ENCODE measurements at places on chromosomes 4 and X.
A peak's percentile ranks its signal among the peaks of the same experiment; 100 is the strongest.

- no peak for DNase-seq
Observed at GRCh38 chr4:55791666-55792065, 27.9 kb upstream of the EXOC1L start.

DNA sequence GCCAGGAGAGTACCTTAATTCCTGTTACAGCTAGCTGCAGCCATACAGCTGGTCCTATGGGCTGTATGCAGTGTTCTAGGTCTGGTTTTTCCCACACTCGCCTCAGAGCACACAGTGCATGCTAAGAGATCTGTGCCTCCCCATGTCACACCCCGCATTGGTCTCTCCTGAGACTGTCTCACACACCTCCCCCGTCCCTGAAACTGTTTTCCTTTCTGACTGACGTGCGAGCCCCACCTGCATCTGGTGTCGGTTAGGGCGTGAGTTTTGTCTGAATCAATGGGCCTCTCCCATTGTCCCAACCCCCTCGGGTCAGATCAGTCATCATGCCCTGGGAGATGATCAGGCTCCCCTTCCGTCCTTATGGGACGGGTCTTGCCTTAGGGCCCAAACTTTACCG is 3.4 kb upstream of the UGT8 start:
- DNase-seq, result no peak

GRCh38 chr4:55078987-55079386 is 46.4 kb downstream of the KDR start:
- peak; percentile 66 for DNase-seq

GRCh38 chrX:139058831-139059495 is 347.4 kb upstream of the FGF13 start:
- no peak for DNase-seq

DNA sequence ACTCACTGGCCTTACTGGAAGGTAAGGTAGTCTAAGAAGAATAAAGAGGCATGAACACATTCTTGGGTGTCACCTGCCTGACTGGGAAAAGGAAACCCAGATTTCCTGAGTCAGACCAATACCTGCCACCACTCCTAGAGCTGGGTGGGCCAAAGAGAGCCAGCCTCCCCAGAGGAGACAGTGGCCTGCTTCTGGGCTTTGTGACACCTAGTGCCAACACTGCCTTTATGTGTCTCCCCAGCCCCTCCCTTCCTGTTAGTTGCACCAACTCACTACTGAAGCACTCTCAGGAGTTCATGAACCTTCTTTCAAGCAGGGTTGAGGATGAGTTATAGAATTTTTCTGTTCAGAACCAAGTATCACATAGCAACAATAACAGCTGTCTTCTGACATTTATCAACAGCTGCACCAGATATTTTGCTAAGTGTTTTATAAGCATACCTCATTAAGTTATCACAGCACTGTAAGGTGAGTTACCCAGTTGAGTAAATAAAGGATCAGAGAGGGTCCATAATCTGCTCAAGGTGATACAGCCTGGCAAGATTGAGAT is 77.6 kb upstream of the ETNPPL start:
- DNase-seq, result no peak

- no peak for DNase-seq
Observed at GRCh38 chr4:93646233-93646930, 182.2 kb upstream of the ATOH1 start.

DNA sequence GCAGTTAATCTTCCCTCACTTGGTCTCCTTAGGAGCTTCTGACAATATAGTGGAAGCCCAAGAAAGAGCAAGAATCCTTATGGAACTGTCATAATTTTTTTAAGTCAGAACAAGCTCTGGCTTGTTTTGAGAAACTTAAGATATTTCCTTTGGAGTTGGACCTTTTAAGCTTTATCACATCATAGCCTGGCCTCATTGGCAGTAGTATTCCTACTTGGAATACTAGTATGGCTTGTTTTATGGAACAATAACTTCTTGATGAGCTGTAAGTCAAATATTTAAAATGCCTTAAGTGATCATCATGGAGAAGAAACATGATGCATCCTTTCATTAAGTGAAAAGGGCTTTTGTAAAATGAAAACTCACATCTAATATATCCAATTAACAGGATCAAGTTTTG is 78.0 kb upstream of the NRK start:
- DNase-seq, result no peak

GRCh38 chr4:150501983-150502382 is 80.0 kb upstream of the MAB21L2 start:
- no peak for DNase-seq

- DNase-seq, result no peak
Observed at GRCh38 chr4:71765350-71765749, 18.5 kb downstream of the GC start.

DNA sequence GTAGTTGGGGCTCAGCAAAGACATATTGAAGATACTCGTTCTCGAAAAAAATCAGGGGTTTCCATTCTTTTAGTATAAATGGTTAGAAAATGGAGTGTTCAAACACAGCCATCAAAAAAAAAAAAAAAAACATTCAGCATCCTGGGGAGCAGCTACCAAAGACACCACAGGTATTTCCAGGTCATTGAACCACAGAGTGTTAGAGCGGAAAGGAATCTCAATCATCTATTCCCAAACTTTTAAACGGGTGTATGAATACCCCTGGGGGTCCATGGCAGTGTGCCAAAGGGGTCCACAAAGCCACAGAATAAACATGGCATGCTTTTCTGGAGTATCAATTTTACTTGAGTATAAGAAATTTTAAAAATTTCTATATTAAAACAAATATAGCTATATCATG is 6.9 kb upstream of the FGF16 start:
- no peak for DNase-seq

DNA sequence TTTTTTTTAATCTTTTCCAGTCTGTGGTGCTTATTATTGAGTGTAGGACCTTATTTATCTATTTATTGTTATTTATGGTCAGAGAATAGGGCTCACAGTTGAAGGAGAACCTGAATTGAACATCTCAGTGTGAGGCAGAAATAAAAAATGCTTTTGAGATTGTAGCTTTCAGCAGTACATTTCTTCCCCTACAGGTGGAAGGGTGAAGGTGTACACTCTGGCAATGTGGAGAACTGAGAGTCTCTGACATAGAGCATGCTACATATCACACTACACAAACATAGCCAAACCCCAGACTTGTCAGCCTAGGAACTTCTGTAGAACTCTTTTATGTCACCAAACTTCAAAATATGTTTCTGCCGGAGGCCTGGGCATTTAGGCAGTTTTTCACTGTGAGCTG is 140.2 kb downstream of the STIM2 start:
- DNase-seq, result no peak

- no peak for DNase-seq
Observed at GRCh38 chr4:170234800-170235199, 145.0 kb upstream of the AADAT start.

DNA sequence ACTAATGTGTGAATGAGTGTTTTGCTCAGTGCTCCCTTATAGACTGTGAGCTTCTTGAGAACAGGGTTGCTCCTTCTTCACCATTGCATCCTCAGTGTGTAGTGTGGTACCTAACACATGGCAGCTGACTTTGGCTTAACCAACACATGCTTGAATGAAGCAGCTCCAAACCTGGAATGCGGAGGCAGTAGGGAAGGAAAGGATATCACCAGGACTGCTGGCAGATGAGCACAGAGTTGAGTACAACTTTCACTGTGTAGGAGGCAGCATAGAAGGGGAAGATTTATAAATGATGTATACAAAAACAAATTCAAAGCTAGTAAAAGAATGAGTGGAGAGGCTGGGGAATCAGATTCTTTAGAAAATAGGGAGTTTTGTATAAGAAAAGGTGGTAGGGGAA is 174.3 kb downstream of the SLIT2 start:
- DNase-seq, result no peak

- no peak for DNase-seq
Observed at GRCh38 chr4:139795527-139796314, 130.1 kb downstream of the MGST2 start.

GRCh38 chrX:18664947-18665346 is 7.0 kb downstream of the RS1 start:
- no peak for DNase-seq

DNA sequence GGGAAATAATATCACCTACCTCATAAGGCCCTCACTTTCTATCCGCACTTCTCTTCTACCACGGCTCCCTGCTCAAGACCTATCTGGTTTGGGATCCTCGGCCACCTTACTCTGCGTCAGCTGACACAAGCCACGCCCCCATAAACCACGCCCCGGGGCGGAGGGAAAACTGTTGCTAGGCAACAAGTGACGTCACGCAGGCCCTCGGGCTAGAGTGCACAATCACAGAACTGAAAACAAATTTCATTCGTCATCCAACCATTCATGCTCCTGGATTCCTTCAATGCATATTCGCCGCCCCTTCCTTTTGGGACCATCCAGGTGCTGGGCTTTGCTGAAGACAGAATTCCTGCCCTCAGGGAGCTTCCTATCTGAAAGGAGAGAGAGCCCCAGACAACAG is 66.3 kb downstream of the SMC1A start:
- no peak for DNase-seq

- peak; percentile 63 for DNase-seq
Observed at GRCh38 chr4:124713185-124713592, 657 bp upstream of the ANKRD50 start.

DNA sequence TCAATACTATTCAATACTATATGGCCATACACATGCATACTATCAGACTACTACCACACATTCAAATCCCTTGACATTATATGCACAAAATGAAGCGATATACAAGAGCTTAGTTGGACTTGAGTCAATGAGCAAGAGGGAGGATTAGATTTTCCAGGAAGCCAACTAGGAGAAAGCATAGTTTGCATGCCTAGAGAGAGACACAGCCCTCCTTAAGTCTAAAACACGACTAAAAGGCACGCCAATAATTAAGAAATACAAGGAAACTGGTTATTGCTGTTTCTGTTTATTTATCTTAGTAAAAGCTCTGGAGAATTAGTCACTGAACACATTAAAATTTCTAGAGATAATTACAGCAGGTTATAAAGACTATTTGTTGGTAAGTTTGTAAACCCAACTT is 21.8 kb downstream of the MBNL3 start:
- no peak for DNase-seq

- DNase-seq, result no peak
Observed at GRCh38 chrX:46643636-46644035, 70.1 kb downstream of the CHST7 start.

GRCh38 chr4:113849771-113850170 is 88.2 kb upstream of the CAMK2D start:
- DNase-seq, result no peak

DNA sequence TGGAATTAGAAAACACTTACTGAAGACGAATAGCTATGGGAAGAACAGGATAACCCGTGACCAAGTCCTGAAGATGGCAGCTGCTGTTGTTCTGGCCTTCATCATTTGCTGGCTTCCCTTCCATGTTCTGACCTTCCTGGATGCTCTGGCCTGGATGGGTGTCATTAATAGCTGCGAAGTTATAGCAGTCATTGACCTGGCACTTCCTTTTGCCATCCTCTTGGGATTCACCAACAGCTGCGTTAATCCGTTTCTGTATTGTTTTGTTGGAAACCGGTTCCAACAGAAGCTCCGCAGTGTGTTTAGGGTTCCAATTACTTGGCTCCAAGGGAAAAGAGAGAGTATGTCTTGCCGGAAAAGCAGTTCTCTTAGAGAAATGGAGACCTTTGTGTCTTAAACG is 2.4 kb downstream of the AGTR2 start:
- DNase-seq, result no peak

DNA sequence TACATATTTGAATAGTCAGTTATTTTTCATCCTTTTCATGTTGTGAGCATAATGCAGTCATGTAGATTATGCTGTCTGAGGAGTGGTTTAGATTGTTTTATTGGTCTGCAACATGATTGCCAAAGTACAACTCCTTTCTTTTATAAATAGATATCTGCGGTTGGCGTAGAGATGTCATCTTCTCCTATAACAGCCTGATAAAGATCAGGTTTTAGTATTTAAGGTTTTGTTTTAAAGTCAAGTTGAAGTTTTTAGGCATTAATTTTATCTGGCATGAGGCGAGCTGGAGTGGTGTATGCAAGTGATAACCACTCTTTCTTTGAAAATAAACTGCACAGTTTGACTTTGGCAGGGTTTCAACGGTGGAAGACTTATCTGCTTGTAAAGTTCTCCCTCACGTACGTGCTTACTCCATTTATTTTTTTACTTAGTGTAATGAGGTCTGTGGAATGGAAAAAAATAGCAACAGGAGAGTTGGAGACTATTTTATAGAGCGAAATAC is 126.3 kb downstream of the FBXO8 start:
- DNase-seq, result no peak

DNA sequence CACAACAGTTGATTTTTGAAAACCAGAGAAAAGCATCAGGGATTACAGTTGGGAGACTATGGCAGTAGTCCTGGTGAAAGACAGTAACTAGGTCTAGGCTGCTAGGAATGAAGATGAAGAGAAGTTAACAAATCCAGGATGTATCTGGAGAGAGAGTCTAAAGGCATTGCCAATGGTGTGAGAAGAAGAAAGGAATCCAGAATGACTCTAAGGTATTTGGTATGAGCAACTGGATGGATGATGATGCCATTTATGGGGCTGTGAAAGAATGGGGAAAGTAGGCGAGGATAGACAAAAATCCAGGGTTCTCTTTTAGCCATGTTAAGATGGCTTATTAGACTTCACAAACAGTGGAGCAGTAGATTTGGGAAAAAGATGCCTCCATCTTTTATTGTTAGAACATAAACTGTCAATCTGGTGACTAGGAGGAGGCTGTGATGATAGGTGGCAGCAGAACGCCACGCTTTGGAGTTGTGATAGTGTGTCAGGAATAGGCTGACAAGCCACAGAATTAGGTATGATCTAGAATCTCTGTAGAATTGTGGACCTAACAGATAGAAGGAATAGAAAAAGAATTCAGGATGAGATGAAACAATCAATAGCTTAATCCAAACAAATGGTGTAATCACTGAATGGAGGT is 27.3 kb upstream of the JADE1 start:
- peak; percentile 66 for DNase-seq

- no peak for DNase-seq
Observed at GRCh38 chrX:28787206-28787605, 200.0 kb downstream of the IL1RAPL1 start.

DNA sequence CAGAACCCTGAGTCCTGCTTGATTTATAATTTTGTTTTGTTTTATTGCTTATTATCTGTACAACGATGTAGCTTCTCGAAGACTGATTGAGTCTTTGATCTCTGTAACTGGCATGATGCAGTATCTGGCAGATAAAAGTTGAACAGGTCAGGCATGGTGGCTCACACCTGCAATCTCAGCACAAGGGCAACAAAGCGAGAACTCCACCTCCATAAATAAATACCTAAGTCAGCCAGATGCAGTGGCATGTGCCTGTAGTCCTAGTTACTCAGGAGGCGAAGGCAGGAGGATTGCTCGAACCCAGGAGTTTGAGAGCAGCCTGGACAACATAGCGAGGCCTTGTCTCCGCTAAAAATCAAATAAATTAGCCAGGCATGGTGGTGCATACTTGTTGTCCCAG is 15.7 kb upstream of the WDR19 start:
- no peak for DNase-seq

Measured in psoas muscle (tissue), 8 donors.